ENCODE measurements at places on chromosomes 7 and 10. TPM values are rescaled to one million over a fixed set of nuclear protein-coding genes. Genes with fewer than 3 reads are reported as not detected.

The OPN4 gene
- polyA plus RNA-seq: not detected

The CYP2C19 gene
- not detected for polyA plus RNA-seq

The MYH16 gene
- 0.32 TPM for polyA plus RNA-seq

The COL17A1 gene
- 1.7 TPM for polyA plus RNA-seq

The PODXL gene
- polyA plus RNA-seq: 33.6 TPM

The OPALIN gene
- not detected for polyA plus RNA-seq

The MYL7 gene
- polyA plus RNA-seq: not detected

The FGFBP3 gene
- 3.2 TPM for polyA plus RNA-seq

The OR2A7 gene
- polyA plus RNA-seq: not detected

The SFRP4 gene
- 8.4 TPM for polyA plus RNA-seq

The CNPY1 gene
- not detected for polyA plus RNA-seq

The GBX1 gene
- not detected for polyA plus RNA-seq

The TSPAN33 gene
- 5.3 TPM for polyA plus RNA-seq

The TMEM178B gene
- 1.1 TPM for polyA plus RNA-seq

The ANKRD1 gene
- polyA plus RNA-seq: 10.7 TPM

The TAS2R4 gene
- 0.22 TPM for polyA plus RNA-seq

All from A549 (cell line).